ENCODE measurements at places on chromosomes 6 and 20.
A peak's percentile ranks its signal among the peaks of the same experiment; 100 is the strongest.

DNA sequence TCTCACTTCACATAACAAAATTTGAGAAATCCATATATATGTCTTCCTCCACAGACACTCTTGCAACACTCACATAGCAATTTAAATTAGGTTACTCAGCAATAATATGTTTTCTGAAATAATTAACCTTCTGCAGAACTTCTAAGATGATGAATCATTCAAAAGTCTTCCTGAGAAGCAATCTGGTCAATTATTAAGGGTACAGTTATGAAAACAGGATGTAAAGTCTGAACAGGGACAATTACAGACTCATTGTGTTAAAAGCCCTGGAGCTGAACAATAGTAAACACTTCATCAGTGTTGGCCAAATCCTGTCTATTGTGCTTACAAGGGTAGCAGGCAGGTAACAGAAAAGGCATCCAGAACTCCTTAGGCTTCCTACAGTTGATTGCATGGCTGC lies 75.4 kb downstream of the FILIP1 start:
- DNase-seq = no peak

DNA sequence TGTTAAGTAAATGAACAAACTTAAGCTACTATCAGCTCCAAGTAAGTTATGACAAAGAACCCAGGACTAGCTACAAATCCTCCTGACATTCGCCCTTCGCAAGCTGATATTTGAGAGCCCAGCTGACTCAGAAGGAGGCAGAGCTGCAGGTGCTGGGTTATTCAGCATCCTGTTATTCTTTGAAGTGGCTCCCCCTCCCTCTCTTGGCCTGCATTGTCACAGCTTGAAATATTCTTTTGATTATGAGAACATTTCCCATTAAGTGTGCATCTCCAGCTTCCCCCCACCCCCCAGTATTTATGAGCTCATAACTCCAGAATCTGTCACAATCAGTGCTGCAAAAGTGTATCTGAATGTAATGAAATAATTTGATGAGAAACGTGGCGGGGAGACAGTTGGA lies 78.8 kb upstream of the RALY start:
- peak; percentile 23 for DNase-seq

DNA sequence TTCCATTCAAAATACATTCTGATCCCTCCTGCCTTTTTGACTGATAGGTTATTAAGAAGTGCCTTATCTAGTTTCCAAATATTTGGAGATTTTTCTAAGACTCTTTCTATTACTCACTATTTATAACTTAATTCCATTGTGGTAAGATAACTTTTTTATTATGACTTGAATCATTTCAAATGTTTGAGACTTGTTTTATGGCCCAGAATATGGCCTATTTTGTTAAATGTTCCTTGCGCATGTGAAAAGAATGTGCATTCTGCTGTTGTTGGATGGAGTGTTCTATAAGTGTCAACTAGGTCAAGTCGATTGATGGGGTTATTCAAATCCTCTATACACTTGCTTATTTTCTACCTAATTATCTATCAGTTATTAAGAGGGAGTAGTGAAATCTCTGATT lies 13.1 kb upstream of the TCP11 start:
- no peak for DNase-seq

- no peak for DNase-seq
These were observed 14.9 kb downstream of the THBS2 start for GRCh38 chr6:169238766-169239165.

All from activated T-helper 1 cell treated with Interleukin-2 at 50 U/mL for 16 hours (primary cell).